ENCODE measurements at places on chromosomes 2 and 18. TPM values are rescaled to one million over a fixed set of nuclear protein-coding genes. Genes with fewer than 3 reads are reported as not detected.

The CPLX4 gene
- total RNA-seq, result not detected

- no peak for DNase-seq
These were observed 667.7 kb downstream of the SOCS6 start for GRCh38 chr18:70956554-70956953.

The THADA gene
- total RNA-seq, result 12.7 TPM

DNA sequence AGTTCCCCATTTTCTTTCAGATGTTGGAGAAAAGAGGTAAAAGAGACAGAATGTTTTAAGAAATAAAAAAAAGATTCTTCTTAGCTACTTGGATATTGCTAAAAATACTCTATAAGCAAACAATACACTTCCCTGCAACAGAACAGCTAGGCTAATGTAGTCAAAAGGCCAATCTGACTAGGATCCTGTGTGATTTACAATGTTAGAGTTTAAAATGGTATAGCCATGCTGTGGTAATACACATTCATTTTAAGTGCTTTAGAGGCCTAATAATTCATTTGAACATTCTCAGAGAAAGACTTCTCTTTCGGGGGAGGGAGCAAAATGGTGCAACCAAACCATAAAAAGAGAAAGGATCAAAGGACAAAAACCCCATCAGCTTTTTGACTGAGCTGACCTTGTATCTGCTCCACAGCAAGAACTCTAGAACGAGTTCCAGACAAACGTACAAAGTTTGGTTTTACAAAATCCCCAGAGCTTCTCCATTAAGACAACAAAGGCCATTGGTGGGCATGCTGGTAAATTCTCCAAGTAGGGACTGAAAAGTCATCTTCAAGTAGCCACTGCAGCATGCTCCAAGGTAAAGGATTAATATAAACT lies 200.2 kb downstream of the STK39 start:
- DNase-seq, result no peak

The FAM237A gene
- not detected for total RNA-seq

GRCh38 chr18:33755391-33755790 lies 177.4 kb downstream of the ASXL3 start:
- DNase-seq, result no peak

GRCh38 chr2:235981631-235982030 lies 186.6 kb downstream of the GBX2 start:
- DNase-seq, result no peak

- no peak for DNase-seq
These were observed 1.4 kb upstream of the ACTG2 start for GRCh38 chr2:73891276-73891901.

The RNF152 gene
- total RNA-seq, result 5.8 TPM

DNA sequence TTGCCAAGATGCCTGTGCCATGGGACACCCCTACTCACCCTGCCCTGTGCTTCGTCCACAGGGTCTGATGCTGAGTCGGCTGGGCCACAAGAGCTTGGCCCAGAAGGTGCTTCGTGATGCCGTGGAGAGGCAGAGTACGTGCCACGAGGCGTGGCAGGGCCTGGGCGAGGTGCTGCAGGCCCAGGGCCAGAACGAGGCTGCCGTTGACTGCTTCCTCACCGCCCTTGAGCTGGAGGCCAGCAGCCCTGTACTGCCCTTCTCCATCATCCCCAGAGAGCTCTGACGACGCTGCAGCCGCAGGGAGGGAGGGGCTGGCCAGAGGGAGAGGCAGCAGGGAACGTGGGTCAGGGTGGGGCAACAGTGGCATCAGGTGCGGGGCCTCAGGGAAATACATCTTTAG lies 81.5 kb downstream of the STPG4 start:
- DNase-seq, result no peak

The ZC3H6 gene
- total RNA-seq, result 3.5 TPM

DNA sequence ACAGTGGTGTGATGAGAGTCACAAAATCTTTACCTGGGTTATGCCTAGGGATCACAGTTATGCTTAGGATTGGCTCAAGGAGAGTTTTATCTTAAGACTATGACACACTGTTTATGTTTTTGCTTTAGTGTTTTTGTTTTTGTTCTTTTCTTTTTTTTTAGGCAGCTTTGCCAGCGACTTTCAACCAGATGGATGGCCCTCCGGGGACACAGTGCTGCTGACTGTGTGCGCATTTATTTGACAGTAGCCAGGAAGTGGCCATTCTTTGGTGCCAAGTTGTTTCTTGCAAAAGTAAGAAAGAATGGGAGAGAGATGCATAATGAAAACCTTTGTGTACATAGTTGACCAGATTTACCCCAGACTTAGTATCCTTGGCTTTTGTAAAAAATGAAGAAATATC lies 15.1 kb upstream of the DYNC2LI1 start:
- DNase-seq, result peak; percentile 80

- DNase-seq, result no peak
These were observed 63.1 kb upstream of the TMEM247 start for GRCh38 chr2:46416280-46416679.

DNA sequence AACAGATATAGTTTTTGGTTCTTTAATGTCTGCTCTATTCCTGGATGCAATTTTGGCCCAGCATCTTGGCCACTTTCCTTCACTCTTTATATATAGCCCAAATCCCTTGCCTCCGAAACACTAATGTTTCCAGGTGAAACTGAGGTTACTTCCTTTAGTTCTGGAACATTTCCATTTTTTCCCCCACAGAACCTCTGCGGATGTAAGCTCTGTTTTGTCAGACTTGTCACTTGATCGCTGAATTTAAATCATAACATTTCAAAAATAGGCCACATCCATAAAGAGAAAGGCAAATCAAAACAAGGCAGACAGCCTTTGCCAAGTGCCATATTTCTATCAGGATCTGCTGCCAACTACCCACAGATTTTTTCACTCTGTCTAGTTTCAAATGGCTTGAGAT lies 115.1 kb downstream of the ANKRD44 start:
- DNase-seq, result no peak

- DNase-seq, result no peak
These were observed 23.0 kb upstream of the MSGN1 start for GRCh38 chr2:17793296-17793695.

- DNase-seq, result no peak
These were observed 51.1 kb downstream of the AP1S3 start for GRCh38 chr2:223786236-223786635.

GRCh38 chr2:167697948-167698347 lies 549.4 kb downstream of the STK39 start:
- peak; percentile 3 for DNase-seq

The CCDC85A gene
- total RNA-seq, result 10.2 TPM

GRCh38 chr2:233761040-233761769 lies 1.1 kb downstream of the UGT1A1 start:
- peak; percentile 40 for DNase-seq

- peak; percentile 53 for DNase-seq
These were observed 86.9 kb downstream of the RDH14 start for GRCh38 chr2:18473241-18474181.

DNA sequence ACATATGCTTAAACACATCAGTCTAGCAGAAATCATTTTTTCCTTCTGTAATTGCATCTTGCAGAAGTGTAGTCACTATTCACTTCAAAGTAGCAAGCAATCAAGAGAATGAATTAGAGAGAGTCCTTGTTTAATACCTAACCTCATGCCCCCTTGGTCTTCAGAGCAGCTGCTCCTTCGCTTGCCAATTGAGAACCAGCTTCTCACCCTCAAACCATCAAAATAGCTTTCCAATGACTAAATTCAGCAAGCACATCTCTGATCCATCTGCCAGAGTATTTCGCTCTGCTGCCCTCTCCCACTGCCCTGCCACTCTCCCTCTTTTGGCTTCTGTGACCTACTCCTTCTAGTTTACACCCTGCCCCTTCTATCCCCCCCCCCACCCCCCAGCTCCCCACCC lies 120.7 kb upstream of the AGAP1 start:
- peak; percentile 17 for DNase-seq

GRCh38 chr2:174336501-174337336 lies 2.0 kb downstream of the SP9 start:
- peak; percentile 57 for DNase-seq

GRCh38 chr2:203470371-203470770 lies 64.7 kb downstream of the RAPH1 start:
- DNase-seq, result no peak

The ASTL gene
- total RNA-seq, result 0.17 TPM

GRCh38 chr18:13615432-13615861 lies 110.9 kb downstream of the FAM210A start:
- DNase-seq, result peak; percentile 3

- DNase-seq, result no peak
These were observed 46.7 kb upstream of the ACVR1 start for GRCh38 chr2:157922815-157923214.

GRCh38 chr2:24359129-24360049 lies 947 bp downstream of the ITSN2 start:
- peak; percentile 45 for DNase-seq

DNA sequence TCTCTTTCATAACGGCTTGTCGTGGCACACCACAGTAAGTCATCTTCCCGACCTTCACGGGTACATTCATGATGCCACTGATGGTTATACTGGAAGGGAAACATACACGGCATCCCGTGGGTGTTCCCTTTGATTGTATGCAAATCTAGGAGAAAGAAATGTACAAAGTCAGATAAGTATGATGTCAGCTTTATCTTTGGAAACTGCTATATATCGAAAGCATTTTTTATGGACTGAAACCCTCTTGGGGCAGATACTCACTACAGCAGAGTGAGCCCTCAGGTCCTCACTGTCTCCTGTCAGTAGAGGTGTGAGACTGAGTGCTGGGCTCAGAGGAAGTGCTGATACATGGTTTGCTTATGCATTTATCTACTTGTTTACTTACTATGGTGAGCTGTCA lies 20.4 kb downstream of the PLA2R1 start:
- peak; percentile 21 for DNase-seq

- DNase-seq, result no peak
These were observed 7.1 kb downstream of the KCNE4 start for GRCh38 chr2:223058952-223059716.

DNA sequence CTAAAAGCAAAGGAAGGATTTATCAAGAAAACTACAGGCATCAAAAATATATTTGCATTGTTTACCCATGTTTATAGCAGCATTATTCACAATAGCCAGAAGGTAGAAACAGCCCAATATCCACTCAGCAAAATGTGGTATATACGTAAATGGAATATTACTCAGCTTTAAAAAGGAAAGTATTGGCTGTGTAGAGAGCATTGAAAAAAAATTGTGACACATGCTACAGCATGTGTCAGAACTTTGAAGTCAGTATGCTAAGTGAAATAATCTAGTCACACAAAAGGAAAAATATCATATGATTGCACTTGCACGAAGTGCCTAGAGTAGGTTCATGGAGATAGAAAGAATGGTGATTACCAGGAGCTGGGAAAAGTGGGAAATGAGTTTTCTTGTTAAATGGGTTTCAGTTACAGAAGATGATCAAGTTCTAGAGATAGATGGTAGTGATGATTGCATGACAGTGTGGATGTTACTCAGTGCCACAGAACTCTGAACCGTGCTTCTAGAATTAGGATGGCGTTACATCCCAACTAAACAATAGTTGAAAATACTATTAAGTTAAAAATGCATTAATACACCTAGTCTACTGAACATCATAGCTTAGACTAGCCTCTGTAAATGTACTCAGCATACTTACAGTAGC lies 20.1 kb downstream of the ANKRD12 start:
- DNase-seq, result no peak

DNA sequence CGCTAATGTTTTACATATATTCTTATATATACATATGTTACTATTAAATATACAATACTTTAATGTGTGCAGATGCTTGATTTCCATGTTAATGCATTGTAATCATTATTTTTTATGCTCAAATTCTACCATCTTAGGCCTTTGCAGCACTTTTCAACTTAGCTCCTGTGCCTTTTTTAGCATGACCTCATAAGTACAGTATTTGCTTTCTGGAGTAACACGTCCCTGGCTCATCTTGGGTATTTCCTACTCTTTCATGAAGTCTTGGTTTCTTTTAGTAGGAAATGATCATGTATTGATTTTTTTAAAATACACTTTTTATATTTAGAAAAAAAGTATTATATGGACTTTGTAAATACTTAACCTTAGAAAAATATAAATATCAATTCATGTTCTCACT lies 36.5 kb downstream of the CAB39 start:
- DNase-seq, result no peak

The SPHKAP gene
- not detected for total RNA-seq

- no peak for DNase-seq
These were observed 306.7 kb upstream of the POU3F3 start for GRCh38 chr2:104547221-104547620.

- DNase-seq, result no peak
These were observed 164.1 kb upstream of the FOSL2 start for GRCh38 chr2:28228434-28228995.

GRCh38 chr2:100703213-100703612 lies 116.7 kb upstream of the NPAS2 start:
- no peak for DNase-seq

DNA sequence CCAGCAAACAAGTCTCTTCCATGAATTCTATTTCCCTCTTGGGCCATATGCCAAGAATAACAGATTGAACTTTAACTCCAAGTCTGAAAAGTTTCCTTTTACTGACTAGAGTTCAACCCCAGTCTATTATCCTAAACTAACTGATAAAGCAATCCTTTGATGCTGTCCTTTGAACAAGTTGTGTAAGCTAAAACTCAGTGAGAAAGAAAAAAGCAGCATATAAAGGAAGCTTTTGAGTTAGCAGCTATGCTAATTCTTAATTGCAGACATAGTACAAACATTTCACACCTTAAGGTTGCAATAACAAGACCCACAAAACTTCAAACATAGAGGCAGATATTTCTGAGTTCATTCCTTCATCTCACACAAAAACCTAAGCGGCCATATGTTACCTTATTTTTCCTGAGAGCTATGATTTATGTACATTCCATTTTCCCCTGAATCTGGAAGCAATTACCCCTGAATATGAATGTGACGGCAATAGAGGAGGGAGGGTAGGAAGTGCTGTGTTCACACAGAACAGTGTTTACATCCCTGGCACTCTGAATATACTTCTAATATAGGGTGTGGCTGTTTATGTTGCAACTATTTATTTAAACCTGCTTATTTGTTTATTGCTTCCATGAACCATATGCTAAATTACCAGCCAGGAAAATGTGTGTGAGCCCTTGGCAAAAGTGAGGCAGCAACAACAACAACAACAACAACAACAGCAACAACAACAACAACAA lies 180.6 kb downstream of the IRS1 start:
- DNase-seq, result no peak

The KIAA2012 gene
- not detected for total RNA-seq

The PIEZO2 gene
- total RNA-seq, result 11.7 TPM

The FAM161A gene
- total RNA-seq, result 2.0 TPM

The DNAJC5G gene
- total RNA-seq, result not detected

DNA sequence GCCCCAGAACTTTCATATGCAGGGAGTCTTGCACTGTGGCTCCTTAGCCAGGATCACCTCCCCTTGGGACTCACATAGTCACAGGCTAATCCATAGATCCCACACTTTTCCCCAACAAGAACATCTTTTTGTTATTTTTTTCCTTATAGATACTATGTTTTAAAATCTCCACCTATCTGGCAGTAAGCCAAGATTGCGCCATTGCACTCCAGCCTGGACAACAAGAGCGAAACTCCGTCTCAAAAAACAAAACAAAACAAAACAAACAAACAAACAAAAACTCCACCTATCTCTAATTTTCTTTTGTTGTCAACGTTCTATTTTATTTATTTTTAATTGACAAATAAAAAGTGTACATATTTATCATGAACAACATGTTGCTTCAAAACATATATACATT lies 141.7 kb downstream of the PDE11A start:
- DNase-seq, result no peak

- no peak for DNase-seq
These were observed 15.5 kb downstream of the CYP26B1 start for GRCh38 chr2:72131916-72132841.

The RAX gene
- not detected for total RNA-seq

The FMNL2 gene
- 13.2 TPM for total RNA-seq

The SCYGR3 gene
- total RNA-seq, result not detected
